NCI-H774 (cell line): ENCODE measurements at places on chromosomes 5 and 9.
A peak's percentile ranks its signal among the peaks of the same experiment; 100 is the strongest.

GRCh38 chr9:70100362-70100761, 56.7 kb downstream of the MAMDC2 start:
- no peak for DNase-seq

GRCh38 chr5:97508864-97509263, 325.8 kb upstream of the RIOK2 start:
- DNase-seq: no peak

GRCh38 chr9:88189371-88189770, 51.1 kb upstream of the SPATA31C2 start:
- DNase-seq: no peak

DNA sequence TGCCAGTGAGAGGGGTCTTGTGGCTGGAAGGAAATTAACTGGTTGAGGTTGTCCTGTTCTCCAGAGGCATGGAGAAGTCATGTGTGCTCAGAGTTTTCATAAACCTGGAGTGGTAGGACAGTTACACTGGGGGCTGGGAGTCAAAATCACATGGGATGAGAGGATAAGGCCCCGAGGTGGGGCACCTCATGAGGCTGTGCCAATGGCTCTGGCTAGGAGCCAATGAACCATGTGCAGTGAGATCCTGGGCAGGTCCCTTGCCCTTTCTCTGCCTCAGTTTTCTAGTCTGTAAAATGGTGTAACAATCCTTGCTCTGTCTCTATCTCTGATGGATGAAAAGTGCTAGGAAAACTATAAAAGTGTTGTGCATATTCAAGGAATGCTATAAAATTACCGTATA, 7.0 kb upstream of the SYNPO start:
- DNase-seq: no peak

DNA sequence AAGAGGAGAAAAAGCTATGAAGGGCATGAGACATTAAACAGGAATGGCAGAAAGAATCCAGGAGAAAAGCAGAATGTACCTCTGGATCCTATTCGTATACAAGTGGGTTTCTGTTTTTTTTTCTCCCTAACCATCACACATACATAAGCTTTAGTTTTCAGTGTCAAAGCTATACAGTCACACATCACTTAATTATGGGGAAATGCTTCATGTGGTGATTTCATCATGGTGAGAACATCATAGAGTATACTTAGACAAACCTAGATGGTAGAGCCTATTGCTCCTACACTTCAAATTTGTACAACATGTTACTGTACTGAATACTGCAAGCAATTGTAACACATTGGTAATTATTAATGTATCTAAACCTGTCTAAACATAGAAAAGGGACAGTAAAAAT, 290.6 kb downstream of the AOPEP start:
- no peak for DNase-seq

GRCh38 chr5:2298781-2299180, 416.1 kb upstream of the IRX4 start:
- DNase-seq: no peak

DNA sequence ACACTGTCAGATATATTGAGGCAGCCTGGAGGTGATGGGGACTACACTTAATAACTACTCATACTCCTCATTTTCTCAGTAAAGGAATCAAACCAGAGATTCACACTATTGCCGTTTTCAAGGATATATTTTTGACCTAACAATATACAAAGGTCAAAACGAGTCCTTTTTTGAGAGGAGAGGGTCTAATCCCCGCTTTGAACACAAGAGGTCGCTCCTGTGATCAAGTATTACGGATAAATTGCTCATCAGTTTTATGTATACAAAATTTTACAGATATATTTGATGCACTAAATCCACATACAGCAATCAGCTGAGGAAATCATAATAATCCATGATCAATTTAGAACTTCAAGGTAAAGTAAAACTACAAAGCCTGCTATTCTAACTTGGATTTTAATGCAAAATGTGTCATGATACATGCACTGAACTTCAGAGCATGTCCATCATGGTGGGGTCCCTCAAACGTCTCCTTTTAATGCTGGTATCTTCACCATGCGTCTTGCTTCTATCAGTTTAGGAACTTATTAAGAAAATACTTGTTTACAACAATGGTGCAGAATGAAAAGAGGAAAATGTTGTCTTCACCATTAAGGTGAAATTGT, 2.5 kb upstream of the ISL1 start:
- DNase-seq: peak; percentile 59

DNA sequence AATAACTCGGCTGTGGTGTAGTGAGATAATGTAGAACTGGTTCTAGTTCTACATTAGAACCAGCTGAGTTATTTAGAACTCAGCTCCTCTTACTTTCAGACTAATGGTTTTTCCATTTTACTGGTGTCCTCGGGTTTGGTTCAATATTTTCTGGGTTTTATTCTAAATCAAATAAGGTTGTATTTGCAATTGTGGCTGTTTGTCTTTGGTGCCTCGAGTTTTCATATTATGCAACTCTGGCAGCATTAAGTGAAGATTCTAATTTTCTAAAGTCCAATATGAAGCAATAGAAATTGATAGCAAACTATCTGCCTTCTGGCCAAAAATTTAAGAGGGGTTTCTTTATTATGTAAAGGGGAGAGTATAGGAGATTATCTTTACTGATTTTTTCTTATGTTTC, 19.0 kb downstream of the C6 start:
- no peak for DNase-seq

GRCh38 chr9:71171517-71171916, 50.1 kb upstream of the TRPM3 start:
- DNase-seq: no peak

DNA sequence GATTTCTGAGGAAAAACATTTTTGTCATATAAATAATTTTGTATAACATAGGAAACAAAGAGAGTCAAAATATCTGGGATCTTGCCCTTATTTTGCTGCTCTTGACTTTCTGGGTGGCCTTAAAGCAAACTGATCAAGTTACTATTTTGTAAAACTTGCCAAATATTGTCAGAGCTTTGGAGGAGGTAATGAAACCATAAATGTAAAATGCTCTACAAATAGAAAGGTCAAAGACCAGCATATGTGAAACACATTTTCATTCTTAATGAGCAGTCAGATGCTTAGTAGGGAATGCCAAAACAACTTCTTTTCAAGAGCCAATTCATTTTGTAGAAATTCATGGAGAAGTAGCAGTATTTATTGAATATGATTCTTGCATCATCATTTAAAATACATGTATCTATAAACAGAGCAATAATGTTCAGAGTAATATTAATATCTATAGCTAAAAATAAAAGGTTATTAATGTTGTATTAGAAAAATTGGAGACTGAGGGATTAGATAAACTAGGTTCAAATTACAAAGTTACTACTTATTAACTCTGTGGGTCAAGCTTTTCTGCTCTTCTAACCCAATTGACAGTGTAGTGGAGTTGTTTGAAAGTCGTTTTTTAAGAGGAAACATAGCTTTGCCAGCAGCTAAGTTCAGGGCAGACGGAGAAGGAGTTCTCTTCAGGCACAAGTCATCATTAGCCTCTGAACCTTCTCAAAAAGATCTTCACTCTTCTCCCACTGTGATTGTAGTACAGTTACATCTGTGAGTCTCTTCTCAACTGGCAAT, 2053.1 kb downstream of the EFNA5 start:
- DNase-seq: no peak

- DNase-seq: no peak
Measured at GRCh38 chr5:10629682-10630081, 65.8 kb downstream of the ANKRD33B start.

DNA sequence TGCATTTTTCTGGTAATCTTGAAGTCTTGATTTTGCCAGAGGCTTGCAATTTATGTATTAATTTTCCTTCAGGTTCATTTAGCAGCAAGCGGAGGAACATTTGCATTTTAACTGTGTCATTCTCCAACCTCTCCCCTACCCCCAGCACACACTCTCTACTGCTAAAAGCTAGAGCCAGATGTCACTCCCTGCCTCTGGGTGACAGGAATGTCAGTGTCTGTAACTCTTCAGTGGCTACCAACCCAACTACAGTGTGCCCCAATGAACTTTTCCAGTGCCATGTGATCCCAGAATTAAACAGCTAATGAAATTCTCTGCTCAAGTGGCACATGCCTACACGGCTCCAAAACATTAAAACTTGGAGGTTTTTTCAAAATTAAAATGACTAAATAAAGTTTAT, 260.3 kb downstream of the GOLPH3 start:
- no peak for DNase-seq

DNA sequence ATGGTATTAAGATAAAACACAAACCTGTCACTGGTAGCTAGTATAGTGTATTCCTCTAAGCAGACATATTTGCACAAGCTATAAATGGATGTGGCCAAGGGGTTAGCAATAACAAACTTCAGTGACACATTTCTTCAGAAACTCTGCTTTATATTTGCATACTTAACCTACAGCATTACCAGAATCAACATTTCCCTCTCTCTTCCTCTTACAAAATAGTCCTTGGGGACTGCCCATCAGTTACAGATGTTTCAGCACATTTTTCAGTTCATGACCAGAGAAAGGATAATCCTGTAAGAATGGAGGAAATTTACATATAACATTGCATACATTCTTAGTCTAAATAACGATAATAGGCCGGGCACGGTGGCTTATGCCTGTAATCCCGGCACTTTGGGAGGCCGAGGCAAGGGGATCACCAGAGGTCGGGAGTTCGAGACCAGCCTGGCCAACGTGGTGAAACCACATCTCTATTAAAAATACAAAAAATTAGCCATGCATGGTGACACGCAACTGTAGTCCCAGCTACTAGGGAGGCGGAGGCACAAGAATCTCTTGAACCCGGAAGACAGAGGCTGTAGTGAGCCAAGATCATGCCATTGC, 25.3 kb upstream of the SLC1A1 start:
- DNase-seq: no peak

- DNase-seq: no peak
Measured at GRCh38 chr5:60494144-60494543, 205.8 kb downstream of the DEPDC1B start.

GRCh38 chr9:21104787-21105186, 27.0 kb upstream of the IFNB1 start:
- DNase-seq: no peak

DNA sequence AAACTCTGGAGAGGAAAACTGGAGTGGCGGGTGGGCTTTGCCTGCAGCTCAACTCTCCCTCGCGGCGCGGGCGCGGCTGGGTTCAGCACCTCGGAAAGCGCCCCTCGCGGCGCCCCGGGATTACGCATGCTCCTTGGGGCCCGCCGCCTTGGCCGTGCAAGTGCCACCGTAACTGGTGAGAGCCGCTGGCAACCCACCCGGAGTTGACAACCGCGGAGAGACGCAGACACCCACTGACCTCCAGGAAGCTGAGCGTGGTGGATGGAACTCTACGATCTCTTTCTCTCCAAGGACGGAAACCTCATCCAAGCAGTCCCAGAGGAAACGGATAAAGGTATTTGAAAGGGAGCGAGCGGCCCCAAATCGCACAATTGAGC, 194 bp upstream of the RXFP3 start:
- peak; percentile 68 for DNase-seq

- no peak for DNase-seq
Measured at GRCh38 chr9:86022687-86023266, 76.6 kb downstream of the GOLM1 start.

- DNase-seq: no peak
Measured at GRCh38 chr5:149298842-149299404, 27.3 kb downstream of the AFAP1L1 start.

DNA sequence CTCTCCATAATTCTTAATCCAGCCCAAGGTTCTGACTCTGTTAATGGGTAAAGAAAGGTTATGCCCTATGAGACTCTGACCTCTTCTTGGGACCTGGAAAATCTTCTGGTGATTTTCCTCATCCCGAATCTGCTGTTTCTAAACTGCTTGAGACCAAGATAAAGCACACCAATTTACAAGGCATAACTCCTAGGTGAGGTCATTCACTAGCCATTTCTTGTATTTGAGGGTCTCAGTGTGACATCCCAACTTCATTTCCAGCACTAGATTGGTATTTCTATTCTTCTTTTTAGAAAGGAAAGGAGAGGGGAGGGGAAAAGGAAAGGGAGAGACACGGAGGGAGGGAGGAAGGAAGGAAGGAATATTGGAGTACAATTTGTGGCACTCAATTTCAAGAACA, 51.6 kb downstream of the SLC1A1 start:
- no peak for DNase-seq

GRCh38 chr5:113118298-113118697, 141.7 kb downstream of the DCP2 start:
- DNase-seq: no peak

DNA sequence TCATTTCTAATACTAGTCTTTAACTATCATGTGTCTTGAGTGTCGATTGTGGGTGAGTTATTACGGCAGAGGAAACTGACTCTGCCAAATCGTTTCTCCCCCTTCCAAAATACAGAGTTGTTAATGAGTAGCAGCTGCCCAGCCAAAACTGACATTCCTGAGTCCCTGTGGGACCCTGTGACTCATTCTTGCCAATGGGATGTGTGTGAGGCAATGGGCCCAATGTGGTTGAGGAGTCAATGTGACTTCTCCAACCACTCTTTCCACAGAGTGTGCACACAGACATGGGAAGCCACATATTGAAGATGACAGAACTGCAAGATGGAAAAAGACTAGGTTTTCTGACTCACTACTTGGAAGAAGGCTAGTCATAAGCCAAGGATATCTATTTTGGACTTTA, 434.7 kb downstream of the DTWD2 start:
- DNase-seq: no peak

DNA sequence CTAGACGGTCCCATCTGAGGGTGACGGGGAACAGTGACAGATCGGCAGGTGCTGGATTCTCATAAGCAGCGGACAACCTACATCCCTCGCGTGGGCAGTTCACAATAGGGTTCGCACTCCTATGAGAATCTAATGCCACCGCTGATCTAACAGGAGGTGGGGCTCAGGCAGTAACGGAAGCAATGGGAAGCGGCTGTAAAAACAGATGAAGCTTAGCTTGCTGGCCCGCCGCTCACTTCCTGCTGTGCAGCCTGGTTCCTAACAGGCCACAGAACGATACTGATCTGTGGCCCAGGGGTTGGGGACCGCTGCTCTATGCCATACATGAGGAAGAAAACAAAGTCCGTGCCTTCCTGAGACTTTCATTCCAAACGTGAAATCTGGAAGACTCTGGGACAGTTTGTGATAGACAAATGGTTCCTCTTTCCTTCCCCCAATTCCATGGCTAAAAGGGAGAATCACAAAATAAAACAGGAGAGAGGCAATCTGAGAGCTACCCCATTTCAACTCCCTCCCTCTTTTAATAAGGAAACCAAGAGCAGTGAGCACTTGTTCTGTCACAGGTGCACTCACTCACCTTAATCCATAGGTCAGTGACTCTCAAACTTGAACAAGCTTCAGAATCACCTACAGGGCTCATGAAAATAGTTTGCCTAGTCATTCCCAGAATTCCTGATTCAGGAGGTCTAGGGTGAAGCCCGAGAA, 12.1 kb downstream of the PDCL start:
- no peak for DNase-seq

DNA sequence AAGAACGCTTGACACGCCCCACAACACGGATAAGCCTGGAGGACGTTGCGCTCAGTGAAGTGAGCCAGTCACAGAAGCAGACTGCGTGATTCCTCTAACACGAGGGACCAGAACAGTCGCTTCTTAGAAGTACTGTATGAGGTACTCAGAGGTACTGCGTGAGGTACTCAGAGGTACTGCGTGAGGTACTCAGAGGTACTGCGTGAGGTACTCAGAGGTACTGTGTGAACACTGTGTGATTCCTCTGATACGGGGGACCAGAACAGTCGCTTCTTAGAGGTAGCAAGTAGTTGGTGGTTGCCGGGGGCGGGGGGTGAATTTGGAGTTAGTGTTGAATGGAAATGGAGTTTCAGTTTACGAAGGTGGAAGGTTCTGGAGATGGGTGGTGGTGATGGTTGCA, 5.8 kb downstream of the NDUFS6 start:
- DNase-seq: no peak
